ENCODE measurements at places on chromosomes 2 and 18. TPM values are rescaled to one million over a fixed set of nuclear protein-coding genes. Genes with fewer than 3 reads are reported as not detected.

The TLX2 gene
- not detected for total RNA-seq

- no peak for DNase-seq
Measured at GRCh38 chr2:37775908-37776250, 104.4 kb upstream of the CDC42EP3 start.

GRCh38 chr2:240310201-240310600 lies 125.3 kb upstream of the GPC1 start:
- DNase-seq = peak; percentile 30

DNA sequence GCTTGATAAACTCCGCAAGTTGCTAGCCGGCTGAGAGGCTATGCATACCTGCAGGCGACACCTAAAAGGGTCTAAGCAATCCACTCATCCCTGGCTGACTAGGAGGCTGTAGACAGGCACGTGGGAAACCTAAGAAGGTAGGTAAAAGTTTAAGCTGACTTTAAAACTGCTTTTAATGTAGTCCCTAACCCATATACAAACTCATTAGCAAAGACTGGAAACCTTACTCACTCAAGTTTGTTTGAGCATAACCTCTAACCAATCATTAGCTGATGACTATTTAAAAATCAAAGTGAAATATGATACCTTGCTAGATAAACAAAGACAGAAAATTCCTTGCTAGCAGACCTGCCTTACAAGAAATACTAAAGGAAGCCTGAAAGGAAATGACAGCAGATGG lies 106.4 kb downstream of the EXOC6B start:
- no peak for DNase-seq

The CREG2 gene
- total RNA-seq = not detected

DNA sequence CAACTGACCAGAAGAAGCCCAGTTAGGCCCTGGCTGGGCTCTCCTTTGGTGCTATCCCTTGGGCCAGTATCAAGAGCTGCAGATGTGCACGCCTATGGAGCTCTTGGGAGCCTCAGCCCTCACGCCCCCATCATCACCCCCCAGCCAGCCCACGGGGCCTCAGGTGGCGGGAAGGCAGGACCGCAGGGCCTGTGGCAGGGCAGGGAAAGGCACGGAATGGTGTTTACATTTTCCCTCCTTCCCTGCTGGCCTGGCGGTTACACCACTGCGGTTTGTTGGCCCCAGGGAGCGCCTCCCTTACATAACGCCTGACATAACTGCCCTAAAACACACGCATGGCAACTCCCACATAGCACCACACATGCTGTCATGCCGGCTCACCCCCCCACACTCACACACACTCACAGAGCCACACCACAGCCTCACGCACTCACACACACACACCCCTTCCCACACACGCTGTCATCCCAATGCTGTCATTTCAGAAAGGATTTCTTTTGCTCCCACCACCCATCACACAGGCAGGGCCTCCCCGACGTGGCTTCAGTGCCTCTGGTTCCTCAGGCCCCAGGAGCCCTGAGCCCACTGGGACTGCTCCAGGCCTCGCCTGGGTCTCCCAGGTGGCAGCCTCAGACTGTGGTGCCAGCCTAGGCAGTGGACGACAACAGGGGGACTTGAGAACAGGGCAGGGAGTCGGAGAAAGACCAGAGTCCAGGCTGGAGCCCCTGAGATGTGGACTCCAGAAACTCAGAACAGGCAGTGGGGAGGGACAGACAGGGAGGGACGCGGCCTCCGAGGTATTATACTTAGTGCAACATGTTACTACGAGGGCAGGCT lies 15.7 kb downstream of the ZFP36L2 start:
- no peak for DNase-seq

The GAREM2 gene
- total RNA-seq = 6.8 TPM

- no peak for DNase-seq
Measured at GRCh38 chr2:98518101-98518500, 73.4 kb downstream of the INPP4A start.

GRCh38 chr18:1585881-1586488 lies 681.3 kb downstream of the ADCYAP1 start:
- no peak for DNase-seq

DNA sequence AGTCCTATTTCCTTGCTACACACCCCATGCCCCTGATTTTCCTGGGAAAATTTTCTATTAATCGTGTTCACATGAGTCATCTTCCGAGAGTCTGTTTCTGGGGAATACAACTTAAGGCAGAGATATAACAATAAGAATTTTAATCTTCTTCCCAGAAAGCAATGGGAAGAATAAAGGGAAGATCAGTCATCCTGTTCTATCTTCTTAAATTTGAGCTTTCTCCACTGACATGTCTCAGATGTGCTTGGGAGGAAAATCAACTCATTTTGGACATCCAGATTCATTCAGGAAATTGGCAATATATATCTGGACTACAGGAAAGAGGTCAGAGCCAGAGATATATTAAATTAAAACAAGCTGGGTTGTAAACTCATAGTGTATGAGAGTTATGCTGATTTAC lies 62.3 kb upstream of the SPAG16 start:
- DNase-seq = no peak

- DNase-seq = no peak
Measured at GRCh38 chr18:76502551-76502950, 7.5 kb upstream of the ZNF516 start.

The OSR1 gene
- total RNA-seq = 41.6 TPM

The STARD6 gene
- not detected for total RNA-seq

GRCh38 chr18:50711386-50711785 lies 108.4 kb downstream of the MRO start:
- no peak for DNase-seq

DNA sequence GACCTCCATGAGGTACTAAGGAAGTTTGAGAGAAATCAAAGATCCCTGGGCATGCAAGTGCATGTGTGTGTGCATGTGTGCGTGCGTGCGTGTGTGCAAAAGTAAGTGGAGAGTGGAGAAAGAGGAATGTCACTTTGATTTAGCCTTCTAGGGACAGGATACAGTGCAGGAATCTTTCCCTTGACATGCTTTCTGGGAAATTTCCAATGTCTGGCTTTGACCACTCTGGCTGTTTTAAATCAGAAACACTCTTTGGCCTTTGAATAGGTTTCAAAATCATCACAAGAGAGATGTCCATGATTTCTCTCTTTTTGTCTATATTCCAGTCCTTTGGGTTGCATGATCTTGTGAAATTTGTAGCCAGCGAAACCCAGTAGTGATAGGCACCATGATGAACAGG lies 162.0 kb downstream of the ALK start:
- DNase-seq = no peak

DNA sequence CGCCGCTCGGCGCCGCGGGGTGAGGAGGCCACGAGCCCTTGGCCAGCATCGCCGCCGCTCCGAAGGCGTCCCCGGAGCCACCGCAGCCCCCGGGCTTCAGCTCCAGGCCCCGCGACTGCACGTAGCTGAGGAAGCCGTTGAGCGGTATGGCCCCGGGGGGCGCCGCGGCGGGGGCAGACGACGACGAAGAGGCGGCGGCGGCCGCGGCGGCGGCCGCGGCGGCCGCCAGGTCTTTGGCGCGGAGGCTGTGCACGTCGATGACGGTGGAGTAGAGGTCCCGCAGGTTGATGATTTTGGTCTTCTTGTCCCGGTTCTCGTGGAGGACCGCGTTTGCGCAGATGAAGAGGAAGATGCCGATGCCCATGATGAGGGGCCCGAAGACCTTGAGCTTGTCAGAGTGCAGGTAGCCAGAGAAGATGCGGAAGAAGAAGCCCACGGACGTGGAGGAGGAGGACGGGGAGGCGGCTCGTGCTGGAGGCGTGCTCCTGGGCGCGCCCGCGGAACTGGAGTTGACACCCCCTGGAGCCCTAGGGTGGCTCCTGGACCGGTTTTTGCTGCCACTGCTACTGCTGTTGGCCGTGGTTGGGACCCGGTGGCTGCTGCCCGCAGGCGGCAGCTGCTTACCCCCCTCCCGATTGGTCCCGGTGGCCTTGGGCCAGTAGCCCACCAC lies 4.0 kb downstream of the TMEM200C start:
- DNase-seq = no peak

The HSBP1L1 gene
- total RNA-seq = 18.8 TPM

DNA sequence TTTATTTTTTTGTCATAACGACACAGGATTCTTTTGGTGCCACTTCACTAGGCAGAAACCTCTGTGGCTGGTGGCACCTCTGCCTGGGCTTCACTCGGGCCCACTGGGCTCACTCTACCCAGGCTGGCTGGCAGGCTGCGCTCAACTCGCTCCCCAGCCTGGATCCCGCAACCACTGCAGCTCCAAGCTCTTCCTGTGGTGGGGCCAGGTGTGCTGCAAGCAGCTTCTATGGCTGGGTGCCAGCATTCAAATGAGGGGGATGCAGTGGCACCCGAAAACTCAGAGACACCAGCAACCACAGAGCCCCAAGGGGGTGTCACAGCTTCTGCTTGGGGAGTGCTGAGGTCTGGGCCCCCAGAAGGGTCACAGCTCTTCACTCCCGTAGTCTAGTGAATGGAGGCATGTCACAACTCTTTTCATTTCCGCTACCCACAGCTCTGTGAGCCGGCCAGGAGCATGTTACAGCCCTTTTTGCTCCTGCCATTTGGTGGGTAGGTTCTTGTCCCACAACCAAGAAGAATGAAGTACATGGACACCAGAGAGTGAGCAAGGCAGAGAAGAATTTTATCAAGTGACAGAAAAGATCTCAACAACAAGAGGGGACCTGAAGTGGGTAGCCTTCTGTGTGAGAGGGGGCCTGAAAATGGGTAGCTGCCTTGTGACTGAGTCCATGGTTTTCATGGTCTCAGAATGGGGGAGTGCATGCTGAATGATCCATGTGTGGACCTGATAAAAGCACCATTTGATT lies 170.1 kb downstream of the UBR3 start:
- no peak for DNase-seq

The UPP2 gene
- total RNA-seq = not detected

The ALPI gene
- 0.71 TPM for total RNA-seq

The CFC1 gene
- not detected for total RNA-seq

DNA sequence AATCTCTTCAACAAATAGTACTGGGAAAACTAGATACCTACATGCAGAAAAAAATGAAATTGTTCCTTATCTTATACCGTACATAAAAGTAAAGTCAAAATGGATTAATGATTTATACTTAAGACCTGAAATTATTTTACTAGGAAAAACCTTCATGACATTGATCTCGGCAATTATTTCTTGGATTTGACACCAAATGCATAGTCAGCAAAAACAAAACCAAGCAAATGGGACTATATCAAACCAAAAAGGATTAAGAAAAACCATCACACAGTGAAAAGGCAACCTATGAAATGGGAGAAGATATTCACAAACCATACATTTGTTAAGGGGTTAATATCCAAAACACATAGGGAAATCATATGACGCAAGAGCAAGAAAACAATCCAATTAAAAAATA lies 433.6 kb downstream of the LRATD1 start:
- no peak for DNase-seq

- DNase-seq = no peak
Measured at GRCh38 chr2:178880257-178880656, 73.0 kb upstream of the TTN start.

- DNase-seq = no peak
Measured at GRCh38 chr2:29267720-29268119, 152.5 kb downstream of the CLIP4 start.

The SCTR gene
- not detected for total RNA-seq

- no peak for DNase-seq
Measured at GRCh38 chr2:170224692-170225294, 46.8 kb downstream of the MYO3B start.

DNA sequence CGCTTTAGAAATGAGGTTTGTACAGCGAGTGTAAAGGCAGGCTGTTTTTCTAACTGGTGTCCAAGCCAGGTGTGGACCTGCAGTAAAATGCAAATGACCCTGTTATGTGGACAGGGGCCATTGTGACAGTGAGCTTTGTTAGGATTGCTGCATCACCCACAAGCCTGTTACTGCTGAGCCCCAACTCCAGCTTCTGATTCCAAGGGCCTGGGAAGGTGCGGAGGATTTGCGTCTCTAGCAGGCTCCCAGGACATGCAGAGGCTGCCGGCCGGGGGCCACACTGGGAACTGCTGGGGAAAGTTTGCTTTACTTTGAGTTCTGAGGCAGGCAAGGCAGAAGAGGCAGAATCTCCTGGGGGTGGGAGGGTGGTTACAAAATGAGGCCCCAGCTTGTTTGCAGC lies 164.1 kb downstream of the GLI2 start:
- DNase-seq = no peak

DNA sequence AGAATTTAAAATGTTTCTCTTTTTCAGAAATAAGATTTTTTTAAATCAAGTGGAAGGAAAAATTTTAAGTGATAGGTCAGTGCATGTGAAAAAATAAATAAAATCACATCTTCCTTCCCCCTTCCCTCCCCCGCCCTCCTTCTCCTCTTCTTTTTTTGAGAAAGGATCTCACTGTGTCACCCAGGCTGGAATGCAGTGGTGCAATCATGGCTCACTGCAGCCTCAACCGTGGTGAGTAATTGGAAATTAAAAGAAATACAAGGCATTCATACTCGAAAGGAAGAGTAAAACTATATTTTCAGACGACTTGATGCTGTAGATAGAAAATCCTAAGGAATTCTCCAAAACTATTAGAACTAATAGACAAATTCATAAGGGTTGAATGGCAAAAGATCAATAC lies 16.9 kb upstream of the CRACDL start:
- no peak for DNase-seq

DNA sequence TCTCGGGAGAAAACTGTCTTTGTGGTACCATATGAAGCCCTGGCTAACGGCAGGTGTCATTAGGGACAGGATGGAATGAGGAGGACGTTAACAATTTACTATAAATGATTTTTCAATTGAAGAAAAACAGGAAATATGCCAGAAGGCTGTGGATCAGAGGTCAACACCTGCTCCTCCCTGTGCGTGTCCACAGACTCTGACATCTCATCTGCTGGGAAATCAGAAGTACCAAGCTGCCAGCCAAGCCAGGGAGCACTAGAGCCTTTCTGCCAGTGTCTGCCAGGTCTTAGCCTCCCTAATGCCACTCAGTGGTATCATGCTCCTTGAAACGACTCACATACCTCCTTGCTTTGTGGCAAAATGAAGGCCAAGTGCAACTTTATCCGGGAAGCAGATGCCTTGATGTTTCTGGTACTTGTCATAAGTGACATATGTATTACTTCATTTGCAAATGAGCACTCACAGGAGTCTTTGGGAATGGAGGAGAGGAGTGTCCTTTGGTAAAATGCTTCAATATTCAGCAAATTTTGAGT lies 541.1 kb downstream of the SATB2 start:
- no peak for DNase-seq

DNA sequence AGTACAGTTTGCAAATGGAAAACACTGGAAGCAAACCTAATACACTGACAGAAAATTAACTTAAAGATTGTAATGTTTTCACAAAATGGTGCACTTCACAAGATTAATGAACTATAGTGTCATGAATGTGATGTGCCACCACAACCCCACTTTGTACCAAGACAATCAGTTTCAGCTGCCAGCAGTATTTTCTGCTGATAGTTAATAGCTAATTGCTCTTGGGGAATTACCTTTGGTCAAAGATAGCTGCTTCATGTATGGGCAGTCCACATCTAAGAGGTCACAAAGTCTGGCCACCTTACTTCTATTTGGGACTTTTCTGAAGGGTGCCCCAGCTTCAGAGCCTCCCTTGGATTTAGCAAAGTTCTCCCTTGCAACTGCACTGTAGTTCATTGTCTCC lies 254.0 kb downstream of the CALCRL start:
- no peak for DNase-seq

The SULT1C4 gene
- total RNA-seq = 2.1 TPM

The REG3A gene
- total RNA-seq = 3.3 TPM
